ENCODE measurements at places on chromosomes 13 and 19.

DNA sequence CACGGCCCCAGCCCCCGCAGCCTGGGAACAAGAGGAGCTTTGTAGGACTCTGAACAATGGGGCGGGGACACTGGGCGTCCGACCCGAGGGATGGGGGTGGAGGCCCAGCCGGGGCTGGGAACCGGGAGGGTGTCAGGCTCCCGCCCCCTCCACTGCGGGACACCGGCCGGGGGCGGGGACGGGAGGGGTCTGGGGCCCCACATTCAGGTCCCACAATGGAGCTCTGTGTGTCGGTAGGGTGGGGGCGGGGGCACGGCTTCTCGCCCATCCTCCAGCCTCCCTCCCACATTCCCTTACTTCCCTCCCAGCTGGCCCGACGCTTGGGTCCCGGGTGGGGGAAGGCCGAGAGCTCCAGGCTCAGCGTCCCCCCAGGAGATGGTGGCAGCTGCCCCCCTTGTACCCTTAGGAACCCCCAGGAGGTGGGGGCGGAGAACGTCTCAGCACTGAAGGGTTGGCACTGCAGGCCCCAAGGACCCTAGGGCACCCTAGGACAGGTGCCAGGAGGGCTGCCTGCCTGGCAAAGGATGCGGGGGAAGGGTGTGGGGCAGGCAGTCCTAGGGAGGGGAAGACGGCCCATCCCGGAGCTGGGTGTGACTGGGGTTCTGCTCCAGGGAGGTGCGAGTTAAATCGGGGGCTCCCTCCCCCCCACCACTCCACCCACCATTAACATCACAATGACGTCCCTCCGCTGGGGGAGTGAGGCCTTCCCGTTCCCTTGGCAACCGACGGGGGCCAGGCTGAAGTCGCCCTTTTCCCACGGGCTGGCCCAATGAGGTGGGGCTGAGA is 5.3 kb downstream of the TTYH1 start:
- no peak for DNase-seq

- DNase-seq = no peak
Measured at GRCh38 chr19:50696094-50696483, 23.5 kb downstream of the SHANK1 start.

DNA sequence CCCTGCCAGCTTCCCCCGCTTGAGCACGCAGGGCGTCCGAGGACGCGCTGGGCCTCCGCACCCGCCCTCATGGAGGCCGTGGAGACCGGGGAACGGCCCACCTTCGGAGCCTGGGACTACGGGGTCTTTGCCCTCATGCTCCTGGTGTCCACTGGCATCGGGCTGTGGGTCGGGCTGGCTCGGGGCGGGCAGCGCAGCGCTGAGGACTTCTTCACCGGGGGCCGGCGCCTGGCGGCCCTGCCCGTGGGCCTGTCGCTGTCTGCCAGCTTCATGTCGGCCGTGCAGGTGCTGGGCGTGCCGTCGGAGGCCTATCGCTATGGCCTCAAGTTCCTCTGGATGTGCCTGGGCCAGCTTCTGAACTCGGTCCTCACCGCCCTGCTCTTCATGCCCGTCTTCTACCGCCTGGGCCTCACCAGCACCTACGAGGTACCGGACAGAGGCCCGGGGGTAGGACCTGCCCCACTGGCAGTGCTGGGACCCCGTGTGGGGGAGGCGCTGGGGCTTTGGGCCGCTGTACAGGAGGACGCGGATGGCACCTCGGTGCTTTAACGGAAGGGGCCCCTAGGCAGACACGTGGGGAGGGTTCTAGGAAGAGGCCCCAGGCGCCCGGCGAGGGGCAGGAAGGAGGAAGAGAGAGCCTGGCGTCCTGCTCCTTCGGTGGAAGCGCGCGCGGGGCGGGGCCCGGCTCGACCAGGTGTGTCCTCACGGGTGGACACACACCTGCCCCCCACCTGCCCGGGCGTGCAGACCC is 681 bp downstream of the SLC5A5 start:
- DNase-seq = no peak

- DNase-seq = no peak
Measured at GRCh38 chr19:51822325-51822724, 27.4 kb downstream of the FPR3 start.

DNA sequence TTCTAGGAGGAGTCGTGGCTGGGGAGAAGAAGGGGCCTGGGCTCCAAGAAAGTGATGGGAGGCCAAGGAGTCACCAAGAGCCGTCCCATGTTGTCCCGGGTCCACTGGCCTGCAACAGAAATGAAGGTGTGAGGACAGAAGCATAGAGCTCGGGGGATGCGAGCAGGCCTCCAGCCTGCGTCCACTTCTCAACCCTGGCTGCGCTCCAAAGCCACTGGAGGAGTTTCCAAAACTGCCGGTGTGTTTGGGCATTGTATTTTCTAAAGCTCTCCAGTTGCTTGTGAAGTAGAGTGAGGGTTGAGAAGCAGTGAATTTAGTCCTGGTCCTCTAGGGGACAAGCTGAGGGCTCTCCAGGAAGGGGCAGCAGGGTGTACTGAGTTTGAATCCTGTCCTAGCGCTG is 13.0 kb downstream of the FFAR2 start:
- DNase-seq = no peak

GRCh38 chr13:71359641-71360040 is 507.4 kb downstream of the DACH1 start:
- no peak for DNase-seq

GRCh38 chr13:110976785-110977184 is 61.9 kb upstream of the ANKRD10 start:
- DNase-seq = no peak

- no peak for DNase-seq
Measured at GRCh38 chr13:24142886-24143285, 17.6 kb upstream of the SPATA13 start.
